ENCODE measurements at places on chromosomes 11 and 22.

DNA sequence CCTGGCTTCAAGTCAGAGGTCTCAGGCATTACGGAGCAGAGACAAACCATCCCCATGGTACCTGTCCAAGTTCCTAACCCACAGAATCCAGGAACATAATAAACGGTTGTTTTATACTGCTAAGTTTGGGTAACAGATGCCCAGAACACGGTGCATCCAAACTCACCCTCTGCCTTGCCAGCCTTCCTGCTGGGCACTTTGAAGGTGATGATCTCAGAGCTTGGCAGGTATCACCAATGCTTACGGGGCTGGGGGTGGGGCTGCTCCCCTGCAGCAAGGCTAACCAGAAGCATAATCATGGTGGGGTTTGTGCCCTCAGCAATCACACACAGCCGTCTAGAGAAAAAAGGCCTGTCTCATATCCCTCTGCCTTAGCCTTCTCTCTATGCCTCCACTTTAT lies 27.1 kb downstream of the DKK3 start:
- DNase-seq = no peak

DNA sequence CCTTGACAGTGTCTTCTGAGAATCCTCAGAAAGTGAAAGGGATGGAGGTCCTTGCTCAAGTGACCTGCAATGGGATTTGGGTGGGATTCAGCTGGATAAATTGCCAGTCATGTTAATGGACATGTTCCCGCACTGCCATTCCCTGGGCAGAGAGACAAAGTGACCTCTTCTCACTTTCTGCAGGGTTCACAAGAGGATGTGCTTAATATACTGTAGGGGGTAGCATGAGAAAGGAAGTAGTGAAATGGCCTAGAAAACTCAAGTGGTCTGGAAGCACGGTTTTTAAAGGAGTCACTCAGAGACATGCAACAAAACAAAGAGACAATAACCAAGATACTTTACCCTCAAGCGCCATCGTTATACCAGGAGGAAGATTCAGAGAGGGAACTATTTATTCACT lies 70.2 kb downstream of the NELL1 start:
- DNase-seq = no peak

DNA sequence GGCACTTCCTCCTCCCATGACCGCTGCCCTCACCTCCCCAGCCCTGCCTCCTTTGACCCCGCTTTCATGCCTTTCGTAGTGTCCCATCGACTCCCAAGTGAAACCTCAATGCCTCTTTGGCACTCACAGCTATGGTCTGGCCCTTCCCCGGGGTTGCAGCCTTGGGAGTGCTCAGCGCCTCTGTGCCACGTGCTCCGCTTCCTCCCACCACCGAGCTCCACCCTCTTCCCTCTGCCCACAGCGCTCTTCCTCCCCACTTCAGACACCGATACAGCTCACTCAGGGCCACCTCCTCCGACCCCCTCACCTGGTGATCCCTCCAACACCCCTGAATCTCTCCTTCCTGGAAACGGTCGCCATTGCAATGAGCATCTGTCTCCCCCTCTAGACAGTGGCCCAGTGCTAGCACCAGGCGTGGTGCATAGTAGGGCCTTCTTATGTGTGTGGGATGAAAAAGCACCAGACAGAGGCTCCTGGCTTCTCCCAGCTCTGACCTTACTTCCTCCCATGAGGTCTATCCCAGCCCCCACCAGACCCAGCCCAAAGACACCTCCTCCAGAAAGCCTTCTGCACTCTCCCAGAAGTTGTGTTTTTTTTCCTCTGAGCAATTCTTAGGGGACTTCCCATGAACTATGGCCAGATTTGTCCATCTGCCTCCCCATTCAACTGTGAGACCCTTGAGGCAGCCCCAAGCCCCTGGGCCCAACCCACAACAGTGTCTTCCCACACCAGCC lies 16.4 kb upstream of the SCGB1A1 start:
- DNase-seq = no peak

DNA sequence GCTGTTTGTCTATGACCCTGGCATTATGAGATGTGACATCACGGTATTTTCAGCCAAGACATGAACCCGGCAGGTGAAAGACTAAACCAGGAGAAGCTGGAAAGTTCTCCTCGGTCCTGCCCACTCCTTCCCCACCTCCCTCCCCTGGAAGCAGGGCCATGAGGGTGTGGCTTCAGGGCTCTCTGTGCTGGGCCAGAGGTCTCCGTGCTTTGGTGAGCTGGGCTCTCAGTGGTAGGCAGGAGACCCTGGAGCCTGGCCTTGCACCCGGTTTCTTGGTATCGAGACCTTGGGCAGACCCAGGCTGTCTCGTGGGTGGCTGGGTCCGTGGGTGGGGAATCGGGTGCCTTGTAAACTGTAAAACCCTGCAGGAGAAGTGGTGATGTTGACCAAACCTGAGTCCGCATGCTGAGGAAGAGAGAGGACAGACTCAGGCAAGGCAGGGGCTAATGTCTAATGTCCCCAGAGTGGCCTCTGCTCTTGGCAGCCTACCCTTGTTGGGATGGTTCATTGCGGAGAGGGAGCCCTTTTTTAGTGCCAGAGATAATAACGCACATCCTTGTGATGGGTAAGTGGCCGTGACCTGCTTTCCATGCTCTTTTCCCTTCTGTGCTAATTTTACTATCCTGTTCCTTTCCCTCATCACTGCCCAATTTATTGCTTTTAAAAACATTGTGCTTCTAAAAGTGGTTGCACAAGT lies 48.6 kb upstream of the PARVG start:
- DNase-seq = no peak

DNA sequence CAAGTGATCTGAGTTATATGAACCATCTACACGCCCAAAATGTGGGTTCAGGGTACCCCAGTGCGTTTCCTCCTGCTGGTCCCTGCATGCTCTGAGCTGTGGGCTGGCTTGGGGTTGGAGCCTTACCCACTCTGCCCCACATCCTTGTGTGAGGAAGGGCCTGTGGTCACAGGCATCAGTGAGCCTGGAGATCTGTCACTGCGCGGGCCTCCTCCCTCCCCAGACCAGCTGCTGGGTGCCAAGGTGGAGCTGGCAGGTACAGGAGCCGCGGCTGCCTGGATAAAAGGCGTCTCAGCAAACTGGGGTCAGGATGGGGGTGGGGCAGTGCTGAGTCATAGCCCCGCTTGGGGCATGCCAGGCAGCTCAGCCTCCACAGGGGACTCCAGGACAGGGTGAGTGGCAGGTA lies 17.9 kb downstream of the GNAZ start:
- no peak for DNase-seq

GRCh38 chr22:21098099-21098671 lies 52.4 kb downstream of the LRRC74B start:
- no peak for DNase-seq

DNA sequence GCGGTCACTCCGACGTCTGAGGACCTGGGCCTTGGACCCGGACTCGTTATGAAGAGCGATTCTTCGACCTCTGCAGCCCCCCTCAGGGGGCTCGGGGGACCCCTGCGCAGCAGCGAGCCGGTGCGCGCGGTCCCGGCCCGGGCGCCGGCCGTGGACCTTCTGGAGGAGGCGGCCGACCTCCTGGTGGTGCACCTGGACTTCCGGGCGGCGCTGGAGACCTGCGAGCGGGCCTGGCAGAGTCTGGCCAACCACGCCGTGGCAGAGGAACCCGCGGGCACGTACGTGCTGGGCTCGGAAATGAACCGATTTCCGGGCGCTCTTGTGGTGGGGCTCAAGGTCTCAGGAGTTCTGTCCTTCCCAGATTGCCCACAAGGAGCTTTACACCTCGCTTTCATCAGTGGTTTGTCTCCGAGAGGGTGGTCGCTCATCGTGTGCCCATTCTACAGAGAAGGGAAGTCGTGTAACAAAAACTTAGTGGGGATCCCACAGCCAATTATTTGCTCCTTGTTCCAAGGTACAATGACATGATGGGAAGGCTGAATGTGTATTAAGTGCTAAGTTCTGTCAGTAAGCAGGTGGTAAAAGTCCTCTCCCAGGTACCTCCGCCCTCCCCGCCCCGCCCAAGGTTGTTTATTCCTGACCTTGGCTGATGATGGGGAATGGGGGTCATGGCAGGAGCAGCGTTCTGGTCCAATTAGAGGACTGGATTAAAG lies 695 bp downstream of the PEX26 start:
- no peak for DNase-seq

GRCh38 chr22:46795140-46795539 lies 32.7 kb downstream of the TBC1D22A start:
- no peak for DNase-seq
